DMS 273 treated with DMSO at 0.1 percent for 48 hours (cell line): ENCODE measurements at places on chromosomes 2 and 18.

- DNase-seq = no peak
Measured at GRCh38 chr2:190959911-190960788, 53.8 kb downstream of the STAT1 start.

- DNase-seq = no peak
Measured at GRCh38 chr2:13662055-13662454, 945.3 kb downstream of the TRIB2 start.

DNA sequence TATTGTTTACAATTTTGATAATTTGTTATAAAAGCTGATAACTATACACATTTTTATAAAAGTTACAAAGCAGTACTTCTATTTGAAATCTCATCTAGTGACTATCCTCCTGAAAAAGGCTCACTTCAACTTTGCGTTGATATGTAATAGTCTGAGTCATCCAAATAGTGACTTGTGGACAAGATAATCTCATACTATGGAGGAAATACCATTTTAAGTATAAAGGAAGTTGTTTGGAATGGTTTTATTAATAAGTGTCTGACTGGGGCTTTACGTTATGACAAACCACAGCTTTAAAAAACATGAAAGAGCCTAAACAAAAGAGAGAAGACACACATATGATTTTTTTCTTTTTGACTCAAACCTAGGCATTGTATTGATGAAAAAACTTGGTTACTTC, 272.3 kb upstream of the COL3A1 start:
- no peak for DNase-seq

- DNase-seq = no peak
Measured at GRCh38 chr18:49596687-49597086, 34.8 kb downstream of the LIPG start.

- DNase-seq = no peak
Measured at GRCh38 chr18:79609841-79610281, 69.7 kb upstream of the CTDP1 start.

- no peak for DNase-seq
Measured at GRCh38 chr2:11877764-11878163, 131.3 kb downstream of the LPIN1 start.

DNA sequence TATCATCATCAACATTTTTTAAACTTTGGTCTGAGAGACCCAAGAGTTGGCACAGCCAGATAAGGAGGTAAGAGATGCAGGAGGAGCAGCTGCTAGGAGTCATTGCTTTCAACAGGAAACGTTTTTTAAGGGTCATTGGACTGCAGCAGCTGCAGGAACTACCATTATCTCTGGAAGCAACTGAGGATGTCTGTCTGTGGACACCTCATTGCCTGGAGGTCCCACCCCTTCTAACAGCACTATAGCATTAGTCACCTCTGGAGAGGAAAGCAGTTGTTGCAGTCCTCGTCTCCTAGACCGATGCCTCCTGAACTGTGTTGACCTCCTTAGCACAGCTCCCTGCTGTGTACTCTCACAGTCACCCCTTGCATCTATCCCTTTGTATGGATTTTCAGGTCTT, 21.5 kb upstream of the FSHR start:
- no peak for DNase-seq
